ENCODE measurements at places on chromosomes 3 and 15.

- no peak for DNase-seq
Measured at GRCh38 chr15:101536875-101537405, 47.4 kb upstream of the PCSK6 start.

GRCh38 chr3:141452045-141452444 is 34.8 kb upstream of the RASA2 start:
- DNase-seq = no peak

GRCh38 chr3:27578032-27578431 is 93.8 kb upstream of the SLC4A7 start:
- DNase-seq = no peak

DNA sequence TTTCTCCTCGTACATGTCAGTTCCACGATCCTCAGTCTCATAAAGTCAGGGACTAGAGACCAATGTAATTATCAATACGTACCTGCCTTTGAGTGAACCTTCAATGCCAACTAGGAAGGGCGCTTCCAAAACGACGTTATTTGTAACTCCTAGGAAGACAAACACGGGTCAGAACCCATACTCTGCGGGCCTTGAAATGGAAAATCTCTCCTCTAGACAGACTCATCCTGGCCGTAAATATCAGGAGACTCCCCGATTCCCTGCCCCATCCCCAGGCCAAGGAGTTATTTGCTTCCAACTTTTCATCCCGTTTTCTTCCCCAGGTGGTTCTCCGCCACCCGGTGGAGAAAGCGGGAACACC is 578 bp downstream of the OIP5 start:
- no peak for DNase-seq

- no peak for DNase-seq
Measured at GRCh38 chr3:196988241-196989029, 19.8 kb upstream of the PIGZ start.
